ENCODE measurements at places on chromosomes 11 and 22.

DNA sequence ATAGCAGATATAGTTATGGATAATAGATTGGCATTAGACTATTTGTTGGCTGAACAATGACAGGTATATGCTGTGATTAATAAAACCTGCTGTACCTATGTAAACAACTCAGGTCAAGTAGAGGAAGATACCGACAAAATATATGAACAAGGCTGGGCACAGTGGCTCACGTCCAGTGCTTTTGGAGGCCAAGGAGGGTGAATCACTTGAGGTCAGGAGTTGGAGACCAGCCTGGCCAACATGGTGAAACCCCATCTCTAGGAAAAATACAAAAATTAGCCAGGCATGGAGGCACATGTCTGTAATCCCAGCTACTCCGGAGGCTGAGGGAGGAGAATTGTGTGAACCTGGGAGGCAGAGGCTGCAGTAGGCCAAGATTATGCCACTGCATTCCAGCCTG is 14.0 kb upstream of the CHKA start:
- DNase-seq, result no peak

DNA sequence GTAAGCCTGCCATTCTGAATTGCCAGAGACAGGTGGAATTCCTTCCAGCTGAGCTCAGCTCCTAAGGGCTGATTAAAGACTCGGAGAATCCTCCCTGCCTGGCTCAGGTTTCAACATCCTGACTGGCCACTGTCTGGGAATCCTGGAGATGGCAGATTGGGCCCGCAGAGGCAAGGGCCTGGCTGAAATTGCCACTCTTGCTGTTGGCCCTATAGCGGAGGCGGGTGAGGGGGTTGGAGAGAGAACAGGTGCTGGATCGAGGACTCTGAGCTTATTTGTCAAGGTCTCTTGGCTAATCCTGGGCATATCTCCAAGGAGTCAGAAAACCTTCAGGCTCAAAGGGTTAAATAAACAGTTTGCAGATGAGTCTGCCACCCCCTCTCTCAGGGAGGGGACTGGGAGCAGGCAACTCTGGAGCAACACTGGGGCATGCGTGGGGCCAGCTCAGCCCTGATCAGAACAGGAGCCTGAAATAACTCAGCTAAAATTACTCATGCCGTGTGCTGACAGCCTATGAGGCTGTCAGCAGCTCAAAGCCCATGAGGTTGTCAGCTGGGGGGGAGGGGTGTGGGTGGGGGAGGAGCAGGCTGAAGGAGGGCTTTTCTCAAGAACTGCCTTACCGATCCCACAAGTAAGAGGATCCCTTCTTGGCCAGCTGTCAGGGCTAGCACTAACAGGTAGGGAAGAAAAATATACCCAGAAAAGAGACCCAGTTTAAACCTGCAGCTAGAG is 14.7 kb upstream of the MFRP start:
- DNase-seq, result peak; percentile 47

- DNase-seq, result no peak
Measured at GRCh38 chr11:123231777-123232176, 36.7 kb upstream of the CLMP start.

GRCh38 chr22:49128874-49129273 is 698.8 kb downstream of the BRD1 start:
- DNase-seq, result no peak

- no peak for DNase-seq
Measured at GRCh38 chr11:121318848-121319834, 26.6 kb downstream of the SC5D start.

DNA sequence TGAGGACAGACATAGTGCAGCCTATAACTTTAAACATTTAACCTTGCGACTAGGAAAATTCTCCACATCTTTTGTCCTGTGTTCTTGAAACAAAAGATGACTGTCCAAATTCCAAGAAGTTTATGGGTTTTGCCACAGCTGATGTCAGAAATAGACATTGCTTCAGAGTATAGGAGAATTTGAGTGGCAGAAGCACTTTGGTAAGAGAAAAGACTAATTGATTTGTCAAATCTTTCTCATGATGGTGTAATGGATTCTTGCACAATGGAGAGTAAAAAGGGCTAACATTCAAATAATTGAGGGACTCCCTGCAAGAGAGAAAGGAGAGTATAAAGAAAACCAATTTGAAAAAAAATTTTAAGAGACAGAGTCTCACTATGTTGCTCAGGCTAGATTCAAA is 25.3 kb downstream of the C11orf58 start:
- DNase-seq, result no peak

DNA sequence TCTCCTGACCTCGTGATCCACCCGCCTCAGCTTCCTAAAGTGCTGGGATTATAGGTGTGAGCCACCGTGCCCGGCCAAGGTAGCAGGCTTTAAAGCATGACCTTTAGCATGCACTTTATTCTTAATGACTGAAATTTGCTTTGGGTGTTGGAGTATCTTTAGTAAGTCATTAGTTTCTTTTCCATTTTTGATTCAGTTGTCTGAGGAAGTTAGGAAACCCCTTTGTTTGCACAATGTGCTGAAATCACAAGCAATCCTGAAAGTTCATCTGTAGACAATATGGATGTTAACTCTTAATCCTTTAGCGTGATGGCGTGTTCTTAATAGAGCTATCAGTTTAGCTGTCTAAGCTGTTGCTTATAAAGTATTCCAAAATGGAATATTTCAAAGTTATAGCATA is 16.8 kb downstream of the SDHD start:
- no peak for DNase-seq

GRCh38 chr11:70364745-70365543 is 33.4 kb upstream of the CTTN start:
- no peak for DNase-seq

DNA sequence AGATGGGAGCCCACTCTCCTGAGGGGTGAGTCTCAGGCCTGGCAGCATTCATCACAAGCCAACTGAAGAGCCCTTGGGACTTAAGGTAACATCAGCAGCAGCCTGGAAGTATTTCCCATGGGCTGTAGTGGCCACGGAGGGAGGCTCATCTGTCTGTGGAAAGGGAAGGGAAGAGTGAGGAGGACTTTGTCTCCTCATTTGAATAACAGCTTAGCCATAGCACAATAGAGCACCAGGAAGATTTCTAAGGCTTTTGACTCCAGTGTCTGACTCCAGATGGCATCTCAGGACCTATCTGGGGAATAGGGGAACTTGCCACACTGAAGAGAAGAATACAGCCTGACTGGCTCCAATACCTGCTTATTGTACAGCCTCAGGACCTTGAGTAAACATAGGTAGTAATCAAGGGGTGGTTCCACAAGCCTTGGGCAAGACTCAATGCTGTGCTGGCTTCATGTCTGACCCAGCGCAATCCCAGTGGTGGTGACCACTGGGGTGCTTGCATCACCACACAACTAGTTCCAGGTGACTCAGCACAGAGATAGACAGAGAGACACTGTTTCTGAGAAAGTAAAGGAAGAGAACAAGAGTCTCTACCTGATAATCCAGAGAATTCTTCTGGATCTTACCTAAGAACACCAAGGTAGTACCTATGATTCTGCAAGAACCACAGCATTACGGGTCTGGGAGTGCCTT is 510.5 kb upstream of the CCDC179 start:
- no peak for DNase-seq

DNA sequence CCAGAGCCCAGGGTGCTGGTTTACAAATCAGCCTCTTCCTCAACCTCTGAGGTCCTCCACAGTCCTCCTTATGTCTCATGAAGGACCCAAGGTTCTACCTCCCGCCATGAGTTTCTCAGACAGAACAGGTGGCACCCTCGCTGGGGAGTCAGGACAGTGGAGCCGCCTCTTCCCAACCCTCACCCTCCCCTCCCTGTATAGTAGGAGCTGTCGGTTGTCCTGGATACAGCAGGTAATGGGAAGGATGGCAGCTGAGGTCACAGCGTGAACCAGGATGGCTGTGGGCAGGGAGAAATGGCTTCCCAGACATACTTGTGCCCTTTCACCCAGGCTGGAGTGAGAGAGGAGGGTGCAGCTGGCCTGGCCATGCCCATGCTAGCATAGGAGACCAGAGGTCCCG is 134.6 kb downstream of the CHST1 start:
- DNase-seq, result no peak

DNA sequence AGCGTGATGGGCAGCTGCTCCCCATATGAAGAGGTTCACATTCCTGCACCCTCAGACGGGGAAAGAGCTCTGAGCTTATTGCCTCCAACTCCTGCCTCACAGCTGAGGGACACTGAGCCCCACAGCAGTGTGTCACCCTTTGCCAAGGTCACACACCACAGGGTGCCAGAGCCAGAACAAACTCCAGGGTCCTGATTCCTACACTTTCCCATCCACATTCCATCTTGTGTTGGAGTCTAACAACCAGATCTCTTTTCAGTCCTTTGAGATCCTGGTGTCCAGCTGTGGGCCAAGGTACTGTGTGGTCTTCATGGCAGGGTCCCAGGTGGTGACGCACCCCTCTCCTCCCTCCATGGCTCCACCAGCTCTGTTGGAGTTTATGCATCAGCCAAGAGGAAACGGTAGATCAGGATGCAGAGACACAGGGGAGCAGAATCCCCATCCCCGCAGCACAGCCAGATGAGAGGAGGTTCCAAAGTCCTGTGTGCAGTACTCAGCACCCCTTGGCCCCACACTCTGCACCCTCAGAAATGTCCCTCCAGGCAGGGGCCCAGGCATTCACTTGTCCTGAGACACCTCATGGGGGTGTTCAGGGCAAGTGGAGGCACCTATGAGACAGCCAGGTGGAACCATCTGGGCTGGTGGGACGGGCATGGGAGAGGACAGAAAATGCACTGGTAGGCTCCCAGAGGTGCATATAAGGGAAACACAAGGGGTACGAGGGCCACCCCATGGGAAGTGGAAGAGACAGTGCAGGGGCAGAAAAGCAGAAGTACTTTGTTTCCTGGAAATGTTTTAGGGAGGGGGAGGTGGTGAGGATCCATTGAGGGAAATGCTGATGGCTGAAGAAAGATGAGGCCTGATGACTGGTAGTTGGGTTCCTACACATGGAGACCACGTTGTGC is 32.6 kb upstream of the GNAZ start:
- DNase-seq, result no peak

DNA sequence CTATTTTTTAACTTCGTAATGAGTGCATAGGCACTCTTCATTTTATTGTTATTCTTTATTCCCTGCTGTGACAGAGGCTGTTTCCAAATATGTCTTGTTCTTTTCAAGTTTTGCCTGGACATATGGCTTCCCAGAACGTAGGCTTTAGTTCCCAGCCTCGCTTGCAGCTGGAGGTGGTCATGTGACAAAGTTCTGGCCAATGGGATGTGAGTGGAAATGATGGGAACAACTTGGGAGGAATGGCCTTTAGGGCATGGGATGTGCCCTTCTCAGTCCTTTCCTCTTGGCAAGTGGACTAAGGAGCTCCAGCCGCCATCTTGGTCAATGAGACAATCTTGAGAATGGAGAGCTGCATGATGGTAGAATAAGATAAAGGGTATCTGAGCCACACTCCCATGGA is 70.8 kb upstream of the EIF3D start:
- no peak for DNase-seq

DNA sequence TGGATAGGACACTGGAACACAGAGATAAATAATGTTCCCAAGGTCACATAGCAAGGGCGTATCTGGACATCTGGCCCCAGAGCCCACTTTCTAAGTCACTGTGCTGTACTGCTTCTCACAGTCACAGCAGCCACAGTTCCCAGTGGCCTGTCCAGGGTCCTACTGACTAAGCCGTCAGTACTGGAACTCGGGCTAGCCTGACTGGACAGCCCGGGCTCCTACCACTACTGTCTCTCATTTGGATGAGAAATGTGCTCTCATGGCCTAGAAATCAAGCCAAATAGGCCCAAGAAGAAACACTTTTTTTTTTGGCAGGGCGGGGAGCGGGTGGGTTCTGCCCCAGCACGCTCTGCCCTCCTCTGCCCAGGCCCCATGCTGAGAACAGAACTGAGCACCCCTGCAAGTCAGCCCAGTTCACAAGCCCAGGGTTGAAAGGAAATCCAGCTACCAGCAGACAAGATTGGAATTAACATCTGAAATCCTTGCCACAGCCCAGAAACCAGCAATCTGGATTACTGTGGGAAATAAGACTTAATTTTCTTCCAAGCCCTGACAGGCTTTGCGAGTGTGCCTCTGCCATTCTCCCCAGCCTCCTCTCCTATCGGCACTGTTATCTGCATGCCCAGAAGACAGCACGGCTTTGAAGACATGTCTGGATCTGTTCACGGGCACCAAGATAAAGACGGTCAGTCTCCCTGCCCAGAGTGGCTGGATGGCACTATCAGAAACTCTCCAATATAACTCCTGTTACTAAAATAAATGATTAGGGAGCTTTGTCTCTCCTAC is 182.9 kb upstream of the NCAM1 start:
- no peak for DNase-seq

GRCh38 chr11:116864531-116864930 is 27.1 kb upstream of the APOA1 start:
- DNase-seq, result no peak

DNA sequence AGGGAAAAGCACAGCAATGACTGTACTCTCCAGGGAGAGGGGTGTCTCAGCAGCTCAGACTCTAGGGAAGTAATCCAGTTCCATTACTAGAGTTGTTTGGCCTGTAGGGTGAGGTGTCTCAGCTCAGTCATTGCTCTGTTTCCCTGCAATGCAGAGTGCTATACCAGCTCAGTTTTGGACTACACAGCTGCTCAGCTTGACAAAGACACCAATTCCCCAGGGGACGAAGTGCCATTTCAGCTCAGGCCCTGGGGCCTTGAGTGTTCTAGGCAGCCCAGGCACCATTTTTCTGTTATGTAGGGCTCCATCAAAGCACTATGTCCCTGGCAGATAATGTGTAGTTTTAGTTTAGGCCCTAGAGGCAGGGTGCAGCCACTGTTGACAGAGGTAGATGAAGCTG is 18.2 kb downstream of the CALCB start:
- no peak for DNase-seq

DNA sequence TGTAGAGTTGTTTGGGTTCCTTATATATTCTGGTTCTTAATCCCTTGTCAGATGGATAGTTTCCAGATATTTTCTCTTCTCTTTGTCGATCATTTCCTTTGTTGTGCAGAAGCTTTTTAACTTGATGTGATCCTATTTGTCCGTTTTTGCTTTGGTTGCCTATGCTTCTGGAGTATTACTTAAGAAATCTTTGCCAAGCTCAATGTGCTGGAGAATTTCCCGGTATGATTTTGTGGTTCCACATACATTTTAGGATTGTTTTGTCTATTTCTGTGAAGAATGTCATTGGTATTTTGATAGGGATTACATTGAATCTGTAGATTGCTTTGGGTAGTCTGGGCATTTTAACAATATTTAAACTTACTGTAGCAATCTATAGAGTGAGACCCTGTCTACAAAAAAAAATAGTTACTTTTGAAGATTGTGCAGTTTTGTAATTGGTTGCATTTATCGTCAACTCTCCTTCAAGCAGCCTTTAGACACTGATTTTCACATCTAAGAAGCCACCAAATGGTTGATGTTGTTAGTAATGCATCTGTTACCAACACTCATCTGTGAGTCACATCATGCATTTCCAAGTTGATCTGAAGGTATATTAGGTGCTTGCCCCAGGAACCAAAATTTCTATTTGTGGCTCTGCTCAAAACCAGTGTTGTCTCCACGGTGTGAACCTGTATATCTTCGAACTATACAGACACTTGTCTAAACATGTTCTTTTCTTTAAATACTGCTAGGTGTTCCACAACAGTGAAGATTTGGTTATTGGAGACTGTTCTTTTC is 21.4 kb downstream of the XRCC6 start:
- DNase-seq, result no peak

GRCh38 chr11:132022285-132022684 is 651.9 kb downstream of the NTM start:
- DNase-seq, result no peak

Measured in GM10248 (cell line).